ENCODE measurements at places on chromosomes 3 and 15.

GRCh38 chr3:176609361-176609760 lies 587.9 kb downstream of the TBL1XR1 start:
- no peak for DNase-seq

DNA sequence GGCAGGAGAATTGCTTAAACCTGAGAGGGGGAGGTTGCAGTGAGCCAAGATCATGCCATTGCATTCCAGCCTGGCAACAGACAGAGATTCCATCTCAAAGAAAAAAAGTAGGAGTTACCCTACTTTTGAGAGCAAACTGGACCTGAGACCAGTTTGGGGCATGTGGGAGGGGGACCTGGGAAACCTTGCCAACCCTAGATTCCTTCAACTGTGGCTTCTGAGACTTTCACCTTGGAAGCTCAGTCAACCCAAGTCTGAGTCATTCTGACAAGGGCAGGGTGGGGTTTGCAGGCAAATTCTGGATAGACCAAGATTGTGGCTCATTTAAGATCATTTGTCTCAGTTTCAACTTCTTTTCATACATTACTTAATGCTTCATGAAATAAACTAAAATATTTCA lies 23.8 kb upstream of the SIAH2 start:
- DNase-seq, result no peak

DNA sequence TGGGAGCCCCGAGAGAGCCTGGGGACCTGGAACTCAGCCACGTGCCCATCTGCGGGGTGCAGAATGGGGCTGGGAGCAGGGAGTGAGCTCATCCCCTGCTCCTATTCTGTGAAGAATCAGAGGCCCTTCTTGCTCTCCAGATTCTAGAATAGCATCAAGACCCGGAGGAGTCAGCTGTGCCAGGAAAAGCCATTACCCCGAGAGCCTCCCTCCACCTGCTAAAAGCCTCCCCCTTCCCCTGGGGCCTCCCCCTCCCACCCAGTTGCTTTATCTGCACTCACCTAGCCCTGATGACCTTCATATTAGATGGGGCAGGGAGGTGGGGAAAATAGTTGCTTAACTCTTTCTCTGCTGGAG lies 23.1 kb downstream of the CCDC33 start:
- no peak for DNase-seq

- peak; percentile 51 for DNase-seq
These were observed 27.1 kb downstream of the CPN2 start for GRCh38 chr3:194323785-194324735.

Data from kidney capillary endothelial cell (primary cell).